ENCODE measurements at places on chromosomes 6 and 20. TPM values are rescaled to one million over a fixed set of nuclear protein-coding genes. Genes with fewer than 3 reads are reported as not detected.

DNA sequence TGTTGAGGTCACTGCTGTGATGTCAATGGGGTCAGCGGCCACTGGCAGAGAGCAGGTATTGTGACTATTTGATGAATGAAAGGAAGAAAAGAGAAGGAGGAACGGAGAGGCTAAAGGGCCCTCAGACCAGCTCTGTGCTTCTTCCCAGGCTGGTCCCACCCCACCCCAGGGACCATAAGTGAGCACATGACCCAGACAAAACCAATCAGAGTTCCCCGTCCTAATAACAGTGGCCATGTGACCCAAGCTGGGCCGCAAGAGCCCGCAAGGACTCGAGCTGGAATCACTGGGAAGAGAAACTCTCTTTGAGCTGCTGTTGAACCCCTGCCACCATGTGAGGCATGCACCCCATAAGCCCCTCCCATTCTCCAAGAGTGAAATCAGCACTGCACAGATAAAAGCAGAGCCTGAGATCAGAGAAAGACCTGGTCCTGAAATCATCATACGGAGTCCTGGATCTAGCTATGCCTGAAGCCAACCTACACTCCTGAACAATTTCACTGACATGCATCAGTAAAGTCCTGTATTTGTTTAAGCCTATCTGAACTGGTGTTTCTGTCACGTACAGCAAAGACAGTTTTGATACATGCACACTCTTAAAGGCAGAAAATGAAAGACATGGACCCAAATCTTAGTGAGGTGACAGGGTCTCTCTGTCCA is 90.2 kb downstream of the PREX1 start:
- H3K4me1 ChIP-seq: peaks cover 66% of the 10 kb centered on the region
- no peaks in the 10 kb centered on the region for H3K27me3 ChIP-seq
- H3K27ac ChIP-seq: peak overlapping the region; percentile 87
- peaks cover 62% of the 10 kb centered on the region for H3K36me3 ChIP-seq

Gene HSPA12B
- not detected for total RNA-seq

Gene PTCRA
- not detected for total RNA-seq

DNA sequence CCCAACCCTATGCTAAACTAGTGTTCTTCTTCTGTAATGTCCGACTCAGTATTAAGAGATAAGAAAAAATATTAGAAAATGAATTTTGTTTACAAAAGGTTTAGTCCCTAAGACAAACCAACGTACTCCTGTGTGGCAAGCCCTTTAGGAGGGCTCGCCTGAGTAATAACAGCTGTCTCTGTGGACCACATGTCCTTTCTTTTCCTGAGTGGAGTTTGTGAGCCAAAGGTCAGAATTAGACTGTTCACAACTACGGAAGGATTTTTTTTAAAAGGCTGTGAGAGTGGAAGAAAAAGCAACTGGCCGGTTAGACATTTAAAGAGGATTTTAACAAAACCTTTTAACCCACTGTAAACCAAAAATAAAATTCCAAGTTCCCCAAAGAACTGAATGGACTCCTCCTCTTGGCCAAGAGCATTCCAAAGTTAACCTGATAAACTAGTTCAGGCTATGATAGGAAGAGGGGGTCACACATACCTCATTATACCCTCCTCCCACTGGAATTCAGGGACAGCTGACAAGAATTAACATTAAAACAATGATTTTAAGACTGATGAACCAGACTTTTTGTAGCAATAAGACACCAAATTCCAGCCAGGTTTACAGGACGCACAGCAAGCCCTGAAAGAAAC is 43.5 kb downstream of the FAM184A start:
- no peak for DNase-seq
- H3K4me1 ChIP-seq: no peaks in the 10 kb centered on the region
- no peak overlapping the region for H3K4me3 ChIP-seq
- H3K27ac ChIP-seq: no peak overlapping the region

DNA sequence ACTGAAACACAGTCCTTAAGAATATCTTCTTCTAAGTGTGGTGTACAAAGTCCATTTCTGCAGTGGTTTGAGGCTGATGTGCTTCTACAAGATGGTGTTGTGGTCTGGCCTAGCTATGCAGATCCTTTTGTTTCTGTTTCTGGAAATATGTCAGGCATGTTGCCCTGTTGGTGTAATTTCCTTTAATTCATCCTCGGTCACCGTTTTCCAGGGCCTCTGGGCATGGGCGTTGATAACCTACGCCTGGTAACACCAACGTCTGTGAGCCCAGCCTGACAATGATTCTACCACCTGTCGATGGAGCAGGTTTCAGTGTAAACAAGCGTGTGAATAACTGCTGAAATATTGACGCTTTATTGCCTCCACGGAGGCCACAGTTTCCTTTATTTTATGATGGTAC is 33.3 kb upstream of the AFDN start:
- no peaks in the 10 kb centered on the region for H3K36me3 ChIP-seq
- no peak for DNase-seq
- no peak overlapping the region for H3K4me3 ChIP-seq
- peaks cover 38% of the 10 kb centered on the region for H3K27me3 ChIP-seq
- no peaks in the 10 kb centered on the region for H3K4me1 ChIP-seq

All from activated CD4-positive, alpha-beta T cell treated with anti-CD3 and anti-CD28 coated beads, Interleukin-2, amount 10 ng/mL, durations not matched to agents 7 days and 5 days (primary cell).